ENCODE measurements at places on chromosomes 2 and 18.

DNA sequence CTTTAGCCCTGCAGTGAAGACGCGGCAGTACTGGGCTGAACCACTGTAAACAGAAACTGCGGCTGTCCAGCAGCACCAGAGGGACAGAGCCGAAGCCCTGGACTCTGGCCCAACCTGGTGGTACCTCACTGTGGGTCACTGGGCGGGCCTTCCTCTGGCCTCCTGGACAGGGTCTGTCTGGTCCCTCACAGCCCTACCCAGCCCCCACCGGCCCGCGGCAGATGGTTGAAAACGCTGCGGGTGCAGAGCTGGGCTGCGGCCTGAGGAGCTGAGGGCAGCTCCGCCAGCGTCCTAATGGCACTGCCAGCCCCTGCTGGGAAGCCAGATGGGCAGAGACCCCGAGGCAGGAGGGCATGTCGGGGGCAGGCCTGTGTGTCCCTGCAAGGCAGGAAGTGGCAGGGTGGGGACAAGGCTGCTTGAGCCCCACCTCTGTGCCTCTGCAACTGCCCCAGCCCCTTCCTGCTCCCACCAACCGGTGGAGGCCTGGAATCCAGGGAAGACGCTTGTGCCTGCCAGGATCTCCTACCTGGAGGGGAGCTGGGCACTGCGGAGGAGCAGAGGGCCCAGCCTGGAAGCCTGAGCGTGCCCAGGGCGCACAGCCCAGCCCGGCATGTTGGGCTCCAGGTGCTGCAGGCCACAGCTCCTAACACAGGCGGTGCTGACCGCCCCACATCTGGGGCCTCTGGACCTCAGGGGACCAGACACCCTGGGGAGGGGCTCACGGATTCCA, 36.3 kb downstream of the HS6ST1 start:
- ATAC-seq, result no peak

GRCh38 chr18:22900558-22901238, 32.4 kb upstream of the RBBP8 start:
- no peak for ATAC-seq

DNA sequence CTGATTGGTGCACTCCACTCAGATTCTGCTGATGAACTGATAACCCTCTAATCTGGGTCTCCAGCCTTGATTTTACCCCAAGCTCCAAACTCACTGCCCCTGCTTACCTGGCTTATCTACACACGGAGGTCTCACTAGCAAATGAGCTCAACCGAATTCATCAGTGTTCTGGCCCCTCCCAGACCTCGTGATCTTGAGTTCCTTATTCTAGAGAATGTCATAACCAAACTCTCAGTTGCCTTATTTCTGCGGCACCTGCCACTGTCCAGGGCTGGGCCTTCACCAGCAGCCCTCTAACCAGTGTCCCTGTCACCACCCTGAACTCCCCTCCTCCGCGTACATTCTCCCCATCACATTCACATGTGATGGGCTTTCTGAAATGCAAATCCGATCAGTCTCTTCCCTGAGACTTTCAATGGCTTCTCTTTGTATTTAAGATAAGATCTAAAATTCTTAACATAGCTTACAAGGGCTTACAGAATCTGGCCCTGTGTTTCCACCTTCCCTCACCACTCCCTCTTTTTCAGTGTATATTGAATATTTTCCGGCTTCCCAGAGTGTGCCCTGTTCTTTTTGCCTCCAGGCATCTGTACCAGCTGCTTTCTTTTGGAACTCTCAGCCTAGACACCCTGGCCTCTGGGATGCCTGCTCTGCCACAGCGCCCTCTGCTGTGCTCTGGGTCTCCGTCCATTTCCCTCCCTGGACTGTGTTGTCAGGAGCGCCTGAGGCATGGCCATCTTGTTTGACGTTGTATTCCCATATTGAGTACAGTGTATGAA, 31.1 kb downstream of the NAB1 start:
- ATAC-seq, result peak; percentile 71

DNA sequence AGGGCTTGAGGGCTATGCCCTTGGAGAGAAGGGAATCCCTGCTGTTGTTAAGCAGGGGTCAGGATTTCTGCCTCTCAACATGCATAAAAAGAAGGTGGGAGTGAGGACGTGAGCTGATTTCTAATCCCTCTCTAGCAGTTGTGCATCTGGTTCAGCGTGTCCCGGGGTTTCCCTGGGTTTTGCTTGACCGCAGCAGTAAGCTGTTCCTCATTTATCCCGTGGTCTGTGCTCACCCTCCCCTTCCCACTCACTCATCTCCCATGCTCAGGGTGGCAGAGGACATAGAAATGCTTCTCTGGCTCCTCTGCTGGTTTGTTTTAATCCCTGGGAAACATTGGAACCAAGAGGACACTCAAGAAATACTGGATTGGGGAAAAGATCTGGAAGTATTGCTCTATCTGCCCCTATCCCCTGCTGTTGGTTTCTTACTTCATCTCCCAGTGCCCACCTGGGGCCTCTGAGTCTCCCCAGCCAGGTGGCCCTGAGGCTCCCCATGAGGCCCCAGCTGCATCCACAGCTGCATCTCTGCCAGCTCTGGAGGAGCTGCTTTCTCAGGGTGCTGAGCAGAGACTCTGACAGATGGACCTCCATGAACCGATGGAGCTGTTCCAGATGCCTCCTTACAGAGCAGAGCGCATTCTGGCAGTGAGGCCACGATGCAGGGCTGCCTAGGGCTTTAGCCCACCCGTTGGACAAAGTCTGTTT, 36.1 kb downstream of the TET3 start:
- peak; percentile 50 for ATAC-seq

- peak; percentile 23 for ATAC-seq
These were observed 119.6 kb downstream of the ZFP36L2 start for GRCh38 chr2:43106559-43107527.

DNA sequence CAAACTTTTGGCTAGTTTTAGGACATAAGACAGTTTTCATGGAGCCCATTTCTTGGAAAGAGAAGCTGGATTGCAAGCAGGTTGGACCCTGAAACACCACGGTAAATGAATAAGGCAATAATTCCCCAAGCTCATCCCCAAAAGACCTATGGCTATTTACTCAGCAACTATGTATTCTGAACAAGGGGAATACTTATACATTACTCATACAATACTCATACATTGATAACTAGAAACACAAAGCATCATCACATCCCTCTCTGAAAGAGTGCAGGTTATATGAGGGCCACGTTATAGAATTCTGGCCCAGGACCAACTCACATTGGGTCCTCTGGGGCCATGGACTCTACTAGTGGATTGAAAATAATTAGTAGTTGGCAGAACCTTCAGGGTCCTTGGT, 154.8 kb downstream of the TMX3 start:
- no peak for ATAC-seq

GRCh38 chr2:60926741-60927552, 45.6 kb downstream of the REL start:
- ATAC-seq, result peak; percentile 55

GRCh38 chr2:52500561-52500960, 1267.0 kb upstream of the CHAC2 start:
- no peak for ATAC-seq

DNA sequence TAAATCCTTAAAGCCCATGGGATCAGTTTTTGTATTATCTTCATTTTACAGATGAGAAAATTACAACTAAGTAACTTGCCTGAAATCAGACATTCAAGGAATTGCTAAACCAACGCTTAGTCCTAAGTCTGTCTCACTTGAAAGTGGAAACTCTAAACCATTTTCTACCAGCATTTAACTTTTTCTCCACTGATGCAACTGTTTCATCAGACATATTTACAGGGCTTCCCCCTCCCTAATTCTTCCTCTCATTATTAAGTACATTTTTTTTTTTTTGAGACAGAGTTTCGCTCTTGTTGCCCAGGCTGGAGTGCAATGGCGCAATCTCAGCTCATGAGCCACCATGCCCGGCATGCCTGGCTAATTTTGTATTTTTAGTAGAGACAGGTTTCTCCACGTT, 88.6 kb downstream of the ACVR1C start:
- no peak for ATAC-seq

GRCh38 chr18:69518989-69519388, 118.3 kb downstream of the DOK6 start:
- no peak for ATAC-seq

GRCh38 chr2:232611559-232612218, 21.7 kb upstream of the EFHD1 start:
- ATAC-seq, result peak; percentile 55

GRCh38 chr18:37570336-37570930, 4.8 kb upstream of the CELF4 start:
- ATAC-seq, result no peak

DNA sequence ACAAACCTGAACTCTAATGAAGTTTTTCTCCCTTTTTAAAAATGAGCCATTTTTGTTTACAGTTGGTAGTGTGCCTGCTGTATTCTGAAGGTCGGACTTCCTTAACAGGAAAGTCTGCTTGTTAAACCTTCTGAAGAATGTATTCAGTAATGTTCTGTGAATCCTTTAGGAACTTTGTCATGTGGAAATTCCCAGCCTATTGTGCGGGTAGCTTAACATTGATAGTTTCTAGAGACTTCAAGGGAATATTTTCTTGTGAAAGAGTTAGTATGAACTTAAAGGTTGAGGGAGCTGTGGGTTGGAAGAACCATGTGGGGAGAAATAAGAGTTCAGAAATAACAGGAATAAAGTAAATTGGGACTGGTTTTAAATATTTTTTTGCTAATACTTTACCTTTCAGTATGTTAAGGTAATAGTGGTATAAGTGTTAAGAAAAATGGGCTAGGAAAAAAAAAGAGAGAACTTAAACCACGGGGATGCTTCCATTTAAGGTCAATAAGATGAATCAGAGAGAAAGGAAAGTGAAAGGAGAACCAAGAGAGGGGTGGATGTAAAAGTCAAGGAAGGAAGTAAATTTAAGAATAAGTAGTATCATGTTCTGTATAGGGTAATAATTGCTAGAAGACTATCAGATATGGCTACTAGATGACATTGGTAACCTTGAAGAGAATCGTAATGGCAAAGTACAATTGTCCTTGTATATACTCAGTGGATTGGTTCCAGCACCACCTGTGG, 90.5 kb downstream of the PMS1 start:
- no peak for ATAC-seq

GRCh38 chr2:72544554-72544953, 281.3 kb downstream of the EXOC6B start:
- no peak for ATAC-seq

DNA sequence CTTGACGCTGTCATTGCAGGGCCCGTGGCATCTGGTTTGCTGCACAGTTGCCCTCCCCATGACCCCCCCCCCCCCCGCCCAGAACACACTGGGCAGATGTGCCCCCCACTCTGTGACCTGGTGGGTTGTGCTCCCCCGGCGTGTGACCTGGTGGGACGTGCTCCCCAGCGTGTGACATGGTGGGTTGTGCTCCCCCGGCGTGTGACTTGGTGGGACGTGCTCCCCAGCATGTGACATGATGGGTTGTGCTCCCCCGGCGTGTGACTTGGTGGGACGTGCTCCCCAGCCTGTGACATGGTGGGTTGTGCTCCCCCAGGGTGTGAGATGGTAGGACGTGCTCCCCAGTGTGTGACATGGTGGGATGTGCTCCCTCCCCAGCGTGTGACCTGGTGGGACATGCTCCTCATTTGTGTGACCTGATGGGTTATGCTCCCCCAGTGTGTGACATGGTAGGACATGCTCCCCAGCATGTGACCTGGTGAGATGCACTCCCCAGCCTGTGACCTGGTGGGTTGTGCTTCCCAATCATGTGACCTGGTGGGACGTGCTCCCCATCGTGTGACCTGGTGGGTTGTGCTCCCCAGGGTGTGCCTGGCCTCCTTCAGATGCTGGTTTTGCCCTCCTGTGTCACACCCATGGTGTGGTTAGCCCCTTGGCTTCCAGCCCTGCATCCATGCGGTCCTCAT, 213.7 kb downstream of the AGAP1 start:
- no peak for ATAC-seq

DNA sequence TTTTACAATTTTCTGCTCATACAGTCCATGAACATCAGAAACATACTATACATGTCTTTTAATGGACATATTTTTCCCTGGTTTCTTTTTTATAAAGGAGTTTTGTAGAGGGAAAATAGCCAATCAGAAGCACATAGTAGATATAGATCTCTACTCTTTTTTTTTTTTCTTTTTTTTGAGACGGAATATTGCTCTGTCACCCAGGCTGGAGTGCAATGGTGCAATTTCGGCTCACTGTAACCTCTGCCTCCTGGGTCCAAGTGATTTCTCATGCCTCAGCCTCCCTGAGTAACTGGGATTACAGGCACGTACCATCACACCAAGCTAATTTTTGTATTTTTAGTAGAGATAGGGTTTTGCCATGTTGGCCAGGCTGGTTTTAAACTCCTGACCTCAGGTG, 83.2 kb upstream of the MGAT5 start:
- no peak for ATAC-seq

- ATAC-seq, result peak; percentile 82
These were observed 1.8 kb downstream of the MPV17 start for GRCh38 chr2:27320958-27321543.

- ATAC-seq, result no peak
These were observed 65.3 kb downstream of the TWIST2 start for GRCh38 chr2:238912916-238913875.

DNA sequence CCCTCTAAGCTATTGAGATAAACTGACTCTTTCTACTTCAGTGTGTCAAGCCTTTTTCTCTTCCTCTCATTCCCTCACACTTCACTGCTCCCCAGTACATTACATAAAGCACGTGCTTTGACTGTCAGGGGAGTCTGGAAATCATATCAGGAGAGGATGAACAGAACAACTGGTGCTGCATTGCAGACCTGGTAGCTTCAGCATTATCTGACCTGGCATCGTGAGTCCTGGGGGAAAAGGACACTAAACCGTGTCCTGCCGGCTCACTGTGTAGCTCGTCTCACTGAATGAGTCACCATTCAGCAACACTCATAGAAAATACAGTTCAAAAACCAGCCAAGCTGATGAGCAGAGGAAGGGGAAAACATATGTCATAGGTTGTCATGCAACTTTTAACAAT, 108.5 kb upstream of the UNC80 start:
- ATAC-seq, result no peak

- ATAC-seq, result no peak
These were observed 1039.0 kb downstream of the SOCS6 start for GRCh38 chr18:71327850-71328249.

GRCh38 chr18:56245866-56246580, 392.4 kb downstream of the TXNL1 start:
- no peak for ATAC-seq

- peak; percentile 50 for ATAC-seq
These were observed 40.9 kb upstream of the BZW1 start for GRCh38 chr2:200770847-200771246.

GRCh38 chr2:134446383-134447017, 192.6 kb downstream of the MGAT5 start:
- no peak for ATAC-seq

GRCh38 chr2:159708066-159708760, 4.1 kb upstream of the MARCHF7 start:
- ATAC-seq, result no peak

GRCh38 chr2:168944065-168944464, 43.0 kb downstream of the G6PC2 start:
- no peak for ATAC-seq

- no peak for ATAC-seq
These were observed 94.8 kb upstream of the LTBP1 start for GRCh38 chr2:32851777-32852439.

GRCh38 chr2:8300216-8300615, 381.6 kb upstream of the ID2 start:
- ATAC-seq, result no peak

- ATAC-seq, result no peak
These were observed 18.6 kb downstream of the WDSUB1 start for GRCh38 chr2:159267921-159268320.

Measured in gastroesophageal sphincter (tissue), 4 donors.